Pulmonary artery endothelial cell (primary cell): ENCODE measurements at places on chromosomes 12 and 14.

GRCh38 chr12:49804821-49805220 is 23.4 kb downstream of the NCKAP5L start:
- DNase-seq = no peak

DNA sequence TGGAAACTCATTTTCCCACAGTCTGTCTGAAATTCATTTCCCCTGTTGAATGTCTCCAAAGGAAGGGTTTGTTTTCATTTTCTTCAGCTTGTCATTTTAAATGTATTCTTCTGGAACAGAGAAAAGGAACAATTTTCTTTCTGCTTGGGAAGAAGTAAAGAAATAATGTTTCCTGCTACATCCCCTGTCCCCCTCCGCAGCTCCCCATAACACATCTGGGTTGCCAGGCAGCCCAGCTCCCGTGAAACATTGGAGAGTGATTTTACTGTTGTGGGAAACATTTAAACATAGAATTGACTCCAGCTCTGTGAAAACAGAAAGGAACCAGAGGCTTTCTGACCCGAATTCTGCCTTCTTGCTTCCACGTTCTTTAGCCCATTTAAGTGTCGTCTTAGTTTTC is 159.5 kb downstream of the TMEM132C start:
- no peak for DNase-seq

- DNase-seq = no peak
These were observed 165.1 kb upstream of the AMIGO2 start for GRCh38 chr12:47244835-47245234.

DNA sequence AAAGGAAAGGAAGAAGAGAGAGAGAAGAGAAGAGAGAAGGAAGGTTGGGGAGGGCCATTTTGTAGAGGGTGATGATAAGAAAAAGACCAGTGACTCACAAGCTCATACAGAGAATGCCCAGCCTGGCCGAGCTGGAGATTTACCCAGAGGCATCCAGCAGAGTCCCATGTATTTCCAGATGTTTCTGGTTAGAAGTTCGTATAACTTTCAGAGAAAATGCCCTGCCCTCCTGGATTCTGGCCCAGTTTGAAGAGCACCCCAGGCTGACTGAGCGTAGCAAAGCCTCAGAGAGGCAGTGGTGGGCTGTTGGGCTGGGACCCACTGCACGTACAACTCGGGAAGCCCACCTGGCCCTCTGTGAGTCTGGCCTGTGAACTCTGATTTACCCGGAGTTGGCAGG is 221.8 kb downstream of the SLC41A2 start:
- DNase-seq = no peak

- DNase-seq = no peak
These were observed 8.4 kb downstream of the TSPAN9 start for GRCh38 chr12:3085341-3086139.

DNA sequence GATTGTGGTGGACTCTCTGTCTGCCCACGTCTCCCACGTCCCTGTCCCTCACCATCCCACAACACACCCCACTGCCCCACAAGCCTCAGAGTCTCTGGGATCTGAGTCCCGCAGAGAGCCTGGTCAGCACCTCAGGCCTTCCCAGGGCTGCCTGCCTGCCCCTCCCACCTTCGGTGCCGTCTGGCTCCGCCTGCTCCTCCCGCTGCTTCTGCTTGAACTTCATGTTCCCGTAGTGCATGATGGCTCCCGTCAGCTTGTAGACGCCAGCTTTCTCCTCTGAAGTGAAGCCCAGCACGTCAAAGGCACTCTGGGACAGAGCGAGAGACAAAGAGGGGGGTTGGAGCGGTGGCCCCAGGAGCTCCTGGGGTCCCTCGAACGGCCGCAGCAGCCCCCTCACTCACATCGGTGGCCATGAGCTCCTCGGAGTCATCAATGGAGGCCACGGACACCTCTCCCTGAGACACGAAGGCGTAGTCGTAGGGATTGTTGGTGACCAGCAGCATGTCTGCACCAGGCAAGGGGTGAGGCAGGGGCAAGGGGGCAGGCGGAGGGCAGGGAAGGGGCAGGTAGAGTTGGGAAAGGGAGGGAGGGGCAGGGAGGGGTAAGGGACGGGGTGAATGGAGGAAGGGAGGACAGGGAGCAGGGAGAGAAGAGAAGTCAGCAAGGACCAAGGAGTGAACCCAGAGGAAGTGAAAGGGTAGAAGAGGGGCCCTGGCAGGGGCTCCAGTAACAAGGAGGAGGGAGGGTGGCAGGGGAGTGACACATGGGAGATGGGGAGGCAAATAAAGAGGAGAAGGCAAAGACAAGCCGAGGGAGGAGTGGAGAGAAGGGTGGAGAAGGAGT is 5.6 kb downstream of the MYH6 start:
- DNase-seq = no peak

GRCh38 chr12:130127532-130127911 is 34.7 kb upstream of the FZD10 start:
- DNase-seq = no peak

- peak; percentile 90 for DNase-seq
These were observed at the start of gene PSMD9 for GRCh38 chr12:121888478-121889273. Gene PSMD9 (plus strand): TSS chr12:121888790. CDS start chr12:121888857, 67 bp downstream.

- no peak for DNase-seq
These were observed 90.1 kb upstream of the KCNA1 start for GRCh38 chr12:4819654-4820053.

DNA sequence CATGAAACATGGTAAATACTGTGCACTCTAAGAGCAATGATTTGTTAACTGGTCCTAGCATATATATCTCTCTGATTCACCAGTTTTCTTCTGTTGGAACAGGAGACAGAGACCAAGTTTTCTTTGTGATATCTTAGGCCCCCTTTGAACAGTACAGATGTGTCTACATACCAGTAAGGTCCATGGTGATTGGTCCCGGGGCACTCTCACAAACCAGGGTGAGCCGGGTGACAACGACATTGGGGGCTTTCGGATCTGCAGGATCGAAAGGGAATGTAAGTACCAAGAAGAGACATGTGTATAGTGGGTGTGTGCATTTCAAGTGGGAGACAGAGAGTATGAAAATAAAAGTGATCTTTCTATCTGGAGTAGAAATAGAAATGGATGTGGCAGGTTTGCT is 11.3 kb upstream of the ERP27 start:
- DNase-seq = no peak

DNA sequence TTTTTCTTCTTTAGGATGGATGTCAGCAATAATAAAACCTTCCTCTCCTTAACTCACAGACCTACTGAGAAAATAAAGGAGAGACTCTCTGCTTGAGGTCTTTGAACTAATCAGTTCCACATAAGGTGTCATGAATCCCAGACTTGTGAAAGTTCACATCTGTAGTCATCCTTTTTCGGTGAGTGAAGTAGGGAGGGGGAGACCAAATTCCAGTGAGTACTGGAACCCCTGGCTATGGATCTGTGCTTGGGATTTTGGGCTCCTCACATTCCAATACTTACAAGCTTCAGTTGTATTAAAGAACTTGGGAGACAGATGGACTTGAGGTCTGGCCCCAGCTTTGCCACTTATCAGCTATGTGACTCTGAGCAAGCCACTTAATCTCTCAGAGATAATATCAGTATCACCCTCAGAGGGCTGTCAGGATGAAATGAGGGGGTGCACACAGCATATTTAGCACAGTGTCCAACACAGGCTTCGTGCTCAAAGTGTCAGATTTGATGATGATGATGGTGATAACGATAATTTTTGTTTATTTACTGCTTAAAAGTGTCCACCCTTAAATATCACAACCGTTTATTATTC is 34.8 kb upstream of the APPL2 start:
- DNase-seq = no peak

DNA sequence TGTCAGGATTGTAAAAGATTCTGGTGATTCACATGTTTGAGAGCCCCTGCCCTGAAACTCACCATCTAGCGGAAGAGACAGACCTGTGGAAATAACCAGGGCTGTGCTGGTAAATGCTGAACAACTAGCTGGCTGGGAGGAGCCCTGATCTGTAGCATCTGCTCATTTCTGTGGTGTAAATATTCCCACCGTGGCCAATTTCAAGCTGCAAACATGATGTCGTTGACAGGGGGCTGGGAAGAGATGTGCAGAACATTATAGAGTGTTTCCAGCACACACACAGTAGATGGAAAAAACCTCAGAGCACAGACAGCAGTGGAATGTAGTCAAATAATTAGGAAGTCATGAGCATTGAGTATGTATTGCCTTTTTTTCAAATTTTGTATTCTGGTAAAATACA is 138.2 kb downstream of the PHETA1 start:
- no peak for DNase-seq

DNA sequence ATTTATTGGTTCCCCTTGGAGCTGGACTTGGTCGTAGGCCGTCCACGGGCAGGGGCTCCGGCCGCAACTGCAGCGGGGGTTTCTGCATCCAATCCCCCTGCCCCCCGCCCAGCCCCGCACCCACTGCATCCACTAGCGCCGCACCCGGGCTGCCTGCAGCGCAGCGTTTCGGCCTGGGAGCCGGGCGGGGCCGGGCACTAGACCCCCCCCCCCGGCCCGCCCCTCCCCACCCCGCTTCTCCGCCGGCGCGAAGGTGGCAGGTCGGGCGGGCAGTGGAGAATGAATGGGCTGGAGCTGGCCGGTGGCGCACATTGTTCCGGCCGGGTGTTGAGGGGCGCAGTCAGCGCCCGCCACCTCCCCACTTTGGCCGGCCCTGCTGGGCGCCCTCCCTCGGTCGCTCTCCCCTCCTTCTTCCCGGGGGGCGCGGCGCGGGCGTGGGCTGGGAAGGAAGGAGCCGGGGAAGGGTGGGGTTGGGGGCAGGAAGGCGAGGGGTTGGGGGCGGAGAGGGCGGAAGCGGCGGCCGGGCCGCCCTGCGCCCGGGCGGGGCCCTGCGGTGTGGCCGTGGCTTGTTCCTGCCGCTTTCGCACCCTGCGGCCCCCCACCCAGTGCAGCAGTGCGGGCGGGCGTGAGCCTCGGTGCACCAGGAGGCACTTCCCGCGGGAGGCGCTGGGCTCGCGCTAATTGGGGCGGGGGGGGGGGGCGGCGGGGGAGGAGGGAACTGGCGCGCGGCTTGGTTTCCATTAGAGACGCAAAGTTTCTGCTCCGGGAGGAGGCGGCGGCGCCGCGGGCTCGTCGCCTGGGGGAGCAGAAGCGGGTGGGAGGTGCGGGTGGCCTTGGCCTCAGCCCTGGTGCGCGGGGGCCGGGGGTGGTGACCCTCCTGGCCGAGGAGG is 841 bp downstream of the CALM1 start:
- DNase-seq = no peak

DNA sequence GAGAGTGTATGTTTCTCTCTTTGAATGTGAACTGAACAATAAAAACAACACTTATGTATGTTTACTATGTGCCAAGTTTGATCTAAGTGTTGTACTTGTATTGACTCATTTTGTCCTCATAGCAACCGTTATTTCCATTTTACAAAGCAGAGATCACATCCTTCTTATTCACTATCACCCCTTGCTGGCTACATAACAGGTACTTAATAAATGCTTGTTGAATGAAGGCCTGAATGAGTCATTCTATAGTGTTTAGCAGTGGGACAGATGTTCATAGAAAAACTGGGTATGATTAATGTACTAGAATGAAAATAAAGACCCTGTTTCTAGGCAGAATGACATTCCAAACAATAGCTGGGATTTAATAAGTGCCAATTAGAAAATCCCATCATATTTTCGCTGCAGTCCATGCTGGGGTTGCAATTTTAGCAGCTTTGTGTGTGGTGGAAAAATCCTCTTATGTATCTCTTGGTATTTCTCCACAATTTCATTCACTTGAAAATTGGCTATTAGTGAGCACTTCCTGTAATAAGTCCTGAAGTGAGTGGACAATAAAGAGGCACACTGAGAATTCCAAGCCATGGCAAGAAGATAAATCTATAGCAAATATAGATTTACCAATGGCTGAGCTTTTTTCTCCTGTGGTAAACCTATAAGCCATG is 86.0 kb downstream of the FAR2 start:
- DNase-seq = peak; percentile 97

GRCh38 chr14:69695322-69696203 is 71.4 kb upstream of the SRSF5 start:
- DNase-seq = peak; percentile 11
